ENCODE measurements at places on chromosomes 4 and X.

DNA sequence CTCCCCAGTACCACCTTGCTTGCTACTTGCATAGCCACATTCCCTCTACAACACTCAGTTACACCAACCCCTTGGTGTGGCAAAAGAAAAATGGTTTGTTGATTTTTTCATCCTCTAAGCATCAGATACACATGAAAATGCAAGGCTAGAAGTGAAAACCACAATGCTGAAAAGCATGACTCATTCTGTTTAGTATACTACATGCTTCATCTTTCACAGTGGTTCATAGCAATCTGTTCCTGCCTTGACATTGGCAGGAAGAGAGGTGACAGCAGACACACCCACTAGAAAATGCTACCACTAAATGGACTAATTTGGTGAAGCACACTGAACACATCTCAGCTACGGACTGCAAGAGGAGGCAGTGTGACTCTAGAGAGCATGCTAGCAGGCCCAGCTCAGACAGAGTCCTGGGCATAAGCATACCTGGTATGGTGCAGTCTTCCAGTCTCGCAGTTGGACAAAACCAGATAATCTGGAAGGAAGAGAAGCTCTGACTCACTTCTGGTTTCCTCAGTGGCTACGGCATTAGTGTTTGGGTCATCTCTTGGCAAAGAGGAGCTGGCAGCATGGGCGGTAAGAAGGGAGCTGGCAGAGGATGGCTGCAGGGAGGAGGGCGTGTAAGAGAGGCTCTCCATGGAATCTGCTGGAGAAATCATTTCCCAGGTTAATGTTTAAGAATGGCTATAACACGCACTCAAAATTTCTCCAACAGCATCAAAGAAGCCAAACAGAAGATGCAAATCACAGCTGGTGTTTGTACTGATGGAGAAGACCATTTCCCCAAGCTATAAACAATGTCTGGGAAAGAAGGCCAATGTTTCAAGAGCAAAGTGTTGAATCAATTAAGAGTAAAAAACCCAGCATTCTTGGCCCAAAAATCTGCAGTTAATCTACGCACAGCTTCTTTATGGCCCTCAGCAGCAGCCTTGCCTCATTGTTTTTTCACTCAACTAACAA is 37.8 kb downstream of the GAB3 start:
- H3K36me3 ChIP-seq, result no peaks in the 10 kb centered on the region
- no peak for DNase-seq
- no peak overlapping the region for H3K4me3 ChIP-seq
- H3K4me1 ChIP-seq, result no peaks in the 10 kb centered on the region
- H3K27ac ChIP-seq, result no peak overlapping the region
- no peaks in the 10 kb centered on the region for H3K27me3 ChIP-seq

GRCh38 chrX:119688911-119689321 is 4.1 kb downstream of the SEPTIN6 start:
- no peaks in the 10 kb centered on the region for H3K27me3 ChIP-seq
- H3K4me1 ChIP-seq, result peaks cover 7% of the 10 kb centered on the region
- no peak for DNase-seq
- no peak overlapping the region for H3K4me3 ChIP-seq
- H3K27ac ChIP-seq, result no peak overlapping the region
- no peaks in the 10 kb centered on the region for H3K36me3 ChIP-seq

DNA sequence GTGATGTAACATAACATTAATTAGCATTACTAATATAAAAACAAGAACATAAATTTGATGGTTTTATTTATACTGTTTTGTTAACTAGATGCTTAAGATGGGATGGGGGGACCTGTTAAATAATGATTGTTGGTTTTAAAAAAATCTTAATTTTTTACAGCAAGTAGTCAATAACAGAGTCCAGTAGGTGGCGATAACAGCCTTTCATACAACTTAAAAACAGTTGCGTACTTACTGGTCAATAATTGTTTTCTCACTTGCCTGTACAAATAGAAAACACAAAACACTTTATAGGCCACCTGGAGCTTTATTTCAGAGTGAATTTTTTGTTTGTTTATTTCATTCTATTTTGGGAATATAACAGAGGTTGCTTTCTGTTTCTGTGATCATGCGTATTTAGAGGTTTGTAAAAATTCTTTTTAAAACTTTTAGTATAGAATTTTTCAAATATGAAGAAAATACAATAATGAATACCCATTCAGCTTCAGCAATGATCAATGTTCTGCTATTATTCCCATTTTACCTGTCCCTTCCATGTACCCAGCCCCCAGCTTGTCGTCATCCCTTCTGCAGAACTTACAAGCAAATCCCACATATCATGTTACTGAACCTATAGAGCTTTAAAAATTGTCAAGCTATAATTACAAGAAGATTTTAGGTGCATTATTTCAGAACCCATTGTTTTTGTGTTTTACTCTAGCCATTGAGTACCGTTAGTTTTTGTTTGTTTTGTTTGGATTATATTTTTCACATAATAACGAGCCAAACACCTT is 97.1 kb downstream of the MRPL1 start:
- no peaks in the 10 kb centered on the region for H3K36me3 ChIP-seq
- H3K27ac ChIP-seq, result no peak overlapping the region
- no peaks in the 10 kb centered on the region for H3K27me3 ChIP-seq
- no peak overlapping the region for H3K4me3 ChIP-seq

GRCh38 chr4:150212927-150213326 is 134.7 kb downstream of the DCLK2 start:
- H3K4me1 ChIP-seq, result no peaks in the 10 kb centered on the region
- no peaks in the 10 kb centered on the region for H3K36me3 ChIP-seq
- no peak overlapping the region for H3K27ac ChIP-seq
- no peaks in the 10 kb centered on the region for H3K27me3 ChIP-seq

DNA sequence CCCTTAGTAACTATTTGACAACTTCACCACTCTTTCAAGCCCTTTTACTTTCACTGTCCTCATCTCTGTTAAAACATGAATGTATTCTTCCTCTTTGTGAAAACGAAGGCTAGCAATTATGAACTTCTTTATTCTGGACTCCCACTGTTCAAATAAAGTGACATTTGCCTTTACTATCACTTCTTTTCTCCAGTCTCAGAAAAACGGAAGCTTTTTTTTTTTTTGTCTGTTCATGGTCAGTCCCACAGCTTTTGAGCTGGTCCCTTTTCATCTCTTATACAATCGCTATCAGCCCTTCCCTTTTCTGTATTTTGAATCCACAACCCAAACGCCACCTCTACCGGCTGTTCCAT is 327.7 kb downstream of the DKK2 start:
- H3K4me1 ChIP-seq, result no peaks in the 10 kb centered on the region
- no peak for DNase-seq
- H3K27ac ChIP-seq, result peak overlapping the region; percentile 34
- no peaks in the 10 kb centered on the region for H3K27me3 ChIP-seq
- H3K4me3 ChIP-seq, result no peak overlapping the region

DNA sequence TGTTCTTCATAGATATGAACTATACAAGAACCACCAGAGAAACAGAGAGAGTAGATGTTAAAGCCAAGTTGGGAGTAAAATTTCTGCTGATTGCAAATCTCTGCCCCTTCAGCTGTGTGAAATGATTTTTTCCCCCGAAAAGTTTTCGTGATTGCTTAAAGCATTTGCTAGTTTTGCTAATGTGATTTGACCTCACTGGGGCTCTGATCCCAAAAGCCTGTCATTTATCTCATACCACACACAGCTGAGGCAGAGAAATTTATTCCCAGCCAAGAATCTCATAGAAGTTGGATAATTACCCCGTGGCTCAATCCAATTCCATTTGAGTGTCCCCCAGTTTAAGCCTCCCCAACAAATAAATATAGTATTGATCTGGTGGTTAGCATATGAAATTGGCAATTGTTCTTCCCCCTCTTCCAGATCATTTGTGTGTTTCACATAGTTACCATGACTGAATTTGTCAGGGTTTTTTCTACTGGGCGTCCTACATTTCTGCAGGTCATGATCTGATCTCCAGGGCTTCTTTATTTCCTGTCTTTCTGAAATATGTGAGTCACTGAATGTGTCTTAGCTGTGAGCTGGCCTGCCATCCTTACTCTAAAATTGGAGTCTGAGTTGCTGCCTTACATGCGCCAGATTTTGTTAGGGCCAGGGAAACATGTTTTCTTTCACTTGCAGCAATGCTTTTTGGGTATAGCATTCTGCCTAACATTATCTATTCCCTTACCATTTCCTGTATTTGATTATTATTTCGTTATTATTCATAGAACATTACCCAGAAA is 167.5 kb upstream of the FRMPD4 start:
- no peaks in the 10 kb centered on the region for H3K4me1 ChIP-seq
- no peaks in the 10 kb centered on the region for H3K27me3 ChIP-seq
- no peak overlapping the region for H3K27ac ChIP-seq

- H3K36me3 ChIP-seq, result no peaks in the 10 kb centered on the region
- no peak overlapping the region for H3K27ac ChIP-seq
- no peak overlapping the region for H3K4me3 ChIP-seq
- no peaks in the 10 kb centered on the region for H3K4me1 ChIP-seq
- DNase-seq, result no peak
- H3K27me3 ChIP-seq, result no peaks in the 10 kb centered on the region
Observed at GRCh38 chr4:176270669-176271068, 1.6 kb upstream of the ASB5 start.

GRCh38 chrX:18133605-18134004 is 87.1 kb downstream of the BEND2 start:
- no peaks in the 10 kb centered on the region for H3K36me3 ChIP-seq
- no peaks in the 10 kb centered on the region for H3K27me3 ChIP-seq
- no peaks in the 10 kb centered on the region for H3K4me1 ChIP-seq
- no peak overlapping the region for H3K27ac ChIP-seq

GRCh38 chrX:112163906-112164305 is 81.3 kb upstream of the TRPC5 start:
- no peak overlapping the region for H3K27ac ChIP-seq
- no peak for DNase-seq
- H3K36me3 ChIP-seq, result no peaks in the 10 kb centered on the region
- no peaks in the 10 kb centered on the region for H3K27me3 ChIP-seq
- H3K4me3 ChIP-seq, result no peak overlapping the region

DNA sequence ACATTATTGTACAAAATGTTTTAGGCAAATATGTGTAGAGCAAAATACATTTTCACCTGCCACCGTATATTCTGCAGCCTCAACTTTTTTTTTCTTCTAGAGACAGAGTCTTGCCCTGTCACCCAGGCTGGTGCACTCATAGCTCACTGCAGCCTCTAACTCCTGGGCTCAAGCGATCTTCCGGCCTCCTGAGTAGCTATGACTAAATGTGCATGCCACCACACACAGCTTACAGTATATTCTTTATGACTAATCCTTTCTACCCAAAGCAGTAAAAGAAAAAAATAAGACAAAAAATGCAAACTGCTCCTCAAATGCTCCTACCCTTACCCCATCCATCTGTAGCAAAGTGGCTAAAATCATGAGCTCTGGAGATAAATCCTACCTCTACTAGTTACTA is 426.3 kb downstream of the KCNIP4 start:
- no peak for DNase-seq
- no peaks in the 10 kb centered on the region for H3K4me1 ChIP-seq
- no peak overlapping the region for H3K4me3 ChIP-seq
- no peaks in the 10 kb centered on the region for H3K27me3 ChIP-seq

DNA sequence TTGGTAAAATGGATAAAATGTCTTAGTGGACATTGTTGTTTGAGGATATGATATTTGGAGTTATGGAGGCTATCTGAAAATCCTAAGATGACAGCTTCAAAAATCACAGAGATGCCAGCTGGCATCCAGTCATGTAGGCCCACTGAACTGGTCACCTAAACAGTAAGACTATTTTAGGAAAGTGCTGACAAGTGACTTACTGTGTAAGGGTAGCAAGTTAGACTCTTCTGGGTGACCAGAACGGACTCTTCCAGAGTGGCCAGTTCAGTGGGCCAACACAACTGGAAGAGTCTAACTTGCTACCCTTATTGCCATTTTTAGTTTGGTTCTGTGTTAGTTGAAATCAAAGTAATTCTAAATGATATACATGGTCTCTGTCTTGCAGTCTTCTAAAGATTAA is 61.4 kb upstream of the ATP8A1 start:
- H3K36me3 ChIP-seq, result no peaks in the 10 kb centered on the region
- H3K27me3 ChIP-seq, result no peaks in the 10 kb centered on the region
- no peak for DNase-seq
- H3K4me1 ChIP-seq, result no peaks in the 10 kb centered on the region

GRCh38 chr4:145618210-145618931 is 814 bp upstream of the MMAA start:
- no peaks in the 10 kb centered on the region for H3K4me1 ChIP-seq
- H3K36me3 ChIP-seq, result no peaks in the 10 kb centered on the region
- peak overlapping the region; percentile 98 for H3K27ac ChIP-seq
- H3K27me3 ChIP-seq, result no peaks in the 10 kb centered on the region
- DNase-seq, result peak; percentile 66

- DNase-seq, result no peak
- no peak overlapping the region for H3K27ac ChIP-seq
- no peak overlapping the region for H3K4me3 ChIP-seq
- no peaks in the 10 kb centered on the region for H3K36me3 ChIP-seq
- H3K4me1 ChIP-seq, result no peaks in the 10 kb centered on the region
Observed at GRCh38 chrX:121496966-121497365, 449.6 kb downstream of the GLUD2 start.

- H3K27ac ChIP-seq, result no peak overlapping the region
- no peaks in the 10 kb centered on the region for H3K4me1 ChIP-seq
- H3K36me3 ChIP-seq, result no peaks in the 10 kb centered on the region
Observed at GRCh38 chr4:180571516-180572055, 1671.6 kb upstream of the TENM3 start.

- H3K27me3 ChIP-seq, result no peaks in the 10 kb centered on the region
- H3K27ac ChIP-seq, result no peak overlapping the region
- H3K36me3 ChIP-seq, result no peaks in the 10 kb centered on the region
- H3K4me1 ChIP-seq, result no peaks in the 10 kb centered on the region
- no peak overlapping the region for H3K4me3 ChIP-seq
Observed at GRCh38 chr4:121958777-121959176, 6.9 kb upstream of the TRPC3 start.

DNA sequence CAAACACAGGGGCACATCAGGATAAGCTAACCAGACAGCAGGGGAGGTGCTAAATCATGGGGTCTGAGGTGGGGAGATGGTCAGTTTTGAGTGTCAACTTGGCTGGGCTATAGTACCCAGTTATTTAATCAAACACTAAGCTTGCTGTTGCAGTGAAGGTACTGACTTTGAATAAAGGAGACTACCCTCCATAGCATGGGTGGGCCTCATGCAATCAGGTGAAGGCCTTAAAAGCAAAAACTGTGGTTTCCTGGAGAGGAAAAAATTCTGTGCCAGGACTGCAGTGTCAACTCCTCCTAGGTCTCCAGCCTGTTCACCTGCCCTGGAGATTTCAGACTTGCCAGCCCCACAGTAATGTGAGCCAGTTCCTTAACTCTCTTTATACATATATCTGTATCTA is 12.6 kb upstream of the HSFX2 start:
- H3K27me3 ChIP-seq, result no peaks in the 10 kb centered on the region
- H3K4me3 ChIP-seq, result no peak overlapping the region
